Fibroblast of the aortic adventitia (primary cell): ENCODE measurements at places on chromosomes 11 and 22.

DNA sequence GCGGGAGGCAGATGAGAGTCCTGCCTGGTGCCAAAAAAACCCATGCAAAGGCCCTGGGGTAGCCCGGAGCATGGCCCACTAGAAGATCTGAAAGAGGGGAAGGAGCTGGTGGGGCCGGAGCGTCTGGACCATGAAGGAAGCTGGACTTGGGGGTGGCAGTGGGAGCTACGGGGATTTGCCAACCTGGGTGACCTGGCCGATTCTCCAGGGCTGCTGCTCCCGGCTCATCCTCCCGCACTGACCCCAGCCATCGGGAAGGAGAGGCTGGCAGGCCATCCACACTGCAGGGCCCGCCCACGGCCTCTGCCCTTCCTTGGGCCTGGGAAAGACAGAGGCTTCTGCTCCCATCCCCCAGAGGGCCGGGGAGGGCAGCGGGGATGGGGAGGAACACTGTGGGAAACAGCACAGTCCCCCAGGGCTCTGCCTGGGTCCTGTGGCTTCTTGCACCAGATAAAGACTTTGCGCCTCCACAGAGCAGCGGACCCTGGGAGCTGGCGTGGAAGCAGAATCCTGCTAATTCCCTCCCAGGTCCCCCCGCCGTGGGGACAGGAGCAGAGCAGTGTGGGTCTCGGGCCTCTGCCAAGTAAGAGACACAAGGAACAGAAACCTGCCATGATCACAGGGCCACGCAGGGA is 87.1 kb upstream of the LINC01488 start:
- DNase-seq = no peak

DNA sequence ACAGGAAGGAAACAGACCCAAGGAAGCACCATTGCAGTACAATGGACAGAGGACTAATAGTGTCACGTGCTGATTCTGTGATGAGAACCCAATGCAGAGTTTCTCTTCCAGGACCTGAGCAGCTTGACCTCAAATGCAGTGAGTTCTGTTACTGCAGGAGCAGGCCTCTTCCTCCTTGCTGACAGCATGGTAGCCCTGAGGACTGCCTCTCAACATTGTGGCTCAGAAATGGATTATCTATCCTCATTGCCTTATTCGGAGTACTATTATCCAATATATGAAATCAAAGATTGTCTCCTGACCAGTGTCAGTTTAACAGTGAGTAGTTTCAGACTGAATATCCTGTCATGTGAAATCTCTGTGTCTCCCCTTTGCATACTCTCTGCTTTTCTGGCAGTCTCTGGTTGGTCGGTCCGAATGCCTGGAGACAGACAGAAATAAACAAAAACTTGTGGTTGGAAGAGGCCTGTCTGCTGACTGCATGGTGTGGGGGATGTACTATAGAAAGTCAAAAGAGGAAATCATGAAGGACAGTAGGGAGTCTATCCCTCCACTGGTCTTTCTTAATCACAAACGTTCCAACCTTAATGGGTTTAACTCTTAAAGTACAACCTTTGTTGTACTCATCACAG is 6.9 kb upstream of the MS4A14 start:
- no peak for DNase-seq

DNA sequence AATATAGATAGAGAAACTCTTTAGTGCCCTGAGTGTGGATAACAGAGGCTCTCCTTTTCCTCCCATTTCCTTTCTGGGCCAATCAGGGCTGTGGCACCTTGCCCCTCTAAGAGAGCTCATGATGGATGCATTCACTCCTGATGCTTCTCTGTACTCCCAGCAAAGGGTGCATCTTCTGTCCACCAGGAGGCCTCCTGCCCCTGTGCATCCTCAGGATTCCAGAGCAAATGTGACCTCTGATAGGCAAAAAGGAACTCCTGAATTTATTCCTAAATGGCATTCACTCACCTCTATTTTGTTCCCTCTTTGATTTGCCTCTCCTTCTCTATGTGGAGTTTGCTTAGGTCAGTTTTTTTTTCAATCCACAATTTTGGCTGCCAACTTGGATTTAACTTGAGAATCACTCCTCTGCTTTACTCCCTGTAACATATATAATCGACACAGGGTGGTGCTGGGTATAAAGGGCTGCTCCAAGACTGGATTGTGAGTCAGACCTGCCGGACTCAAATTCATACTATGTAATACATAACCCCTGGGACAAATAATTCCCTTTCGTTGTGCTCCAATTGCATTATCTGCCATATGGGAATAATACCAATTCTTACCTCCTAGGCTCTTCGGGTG is 1.1 kb upstream of the MRGPRX4 start:
- no peak for DNase-seq

DNA sequence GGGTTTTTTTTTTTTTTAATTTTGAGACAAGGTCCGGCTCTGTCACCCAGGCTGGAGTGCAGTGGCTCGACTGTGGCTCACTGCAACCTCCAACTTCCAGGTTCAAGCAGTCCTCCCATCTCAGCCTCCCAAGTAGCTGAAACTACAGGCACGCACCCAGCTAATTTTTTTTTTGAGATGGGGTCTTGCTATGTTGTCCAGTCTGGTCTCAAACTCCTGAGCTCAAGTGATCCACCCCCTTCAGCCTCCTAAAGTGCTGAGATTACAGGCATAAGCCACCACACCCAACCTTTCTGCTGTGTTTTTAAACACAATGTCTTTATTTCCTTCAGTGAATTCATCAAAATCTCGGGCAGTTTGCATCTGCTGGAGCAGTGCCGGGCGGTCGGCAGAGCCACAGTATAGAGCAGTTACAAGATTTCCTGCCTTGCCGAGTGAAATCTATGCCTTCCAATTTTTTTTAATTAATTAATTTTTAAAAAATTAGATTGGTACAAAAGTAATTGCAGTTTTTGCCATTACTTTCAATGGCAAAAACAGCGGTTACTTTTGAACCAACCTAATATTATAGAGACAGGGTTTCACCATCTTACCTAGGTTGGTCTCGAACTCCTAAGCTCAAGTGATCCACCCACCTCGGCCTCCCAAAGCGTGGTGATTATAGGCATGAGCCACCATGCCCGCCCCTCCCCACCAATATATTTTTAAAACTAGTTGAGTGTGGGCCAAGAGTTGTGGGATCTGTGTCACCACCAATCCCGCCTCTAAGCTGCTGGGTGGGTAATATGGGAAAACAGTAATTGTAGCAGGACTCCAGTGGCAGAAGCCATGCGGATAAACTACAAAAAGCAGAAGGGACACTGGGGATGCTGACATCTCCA is 2.7 kb upstream of the ACY3 start:
- DNase-seq = no peak

DNA sequence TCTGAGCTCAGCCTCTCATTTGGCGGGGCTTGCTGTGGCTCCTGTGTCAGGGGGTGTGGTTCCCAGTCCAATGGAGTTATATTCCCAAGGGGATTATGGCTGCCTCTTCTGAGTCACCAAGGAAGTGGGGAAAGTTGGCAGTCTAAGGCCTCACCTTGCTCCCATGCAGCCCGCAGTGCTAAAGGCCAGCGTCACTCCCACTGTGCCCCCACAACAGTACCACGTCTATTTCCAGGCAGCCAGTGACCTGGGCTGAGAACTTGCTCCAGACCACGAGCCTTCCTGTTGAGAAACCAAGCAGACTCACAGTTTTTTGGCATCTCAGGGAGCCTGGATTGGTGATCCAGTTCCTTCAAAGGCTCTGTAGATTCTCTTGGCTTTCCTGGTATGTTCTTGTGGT is 45.6 kb downstream of the OR2AT4 start:
- DNase-seq = no peak

DNA sequence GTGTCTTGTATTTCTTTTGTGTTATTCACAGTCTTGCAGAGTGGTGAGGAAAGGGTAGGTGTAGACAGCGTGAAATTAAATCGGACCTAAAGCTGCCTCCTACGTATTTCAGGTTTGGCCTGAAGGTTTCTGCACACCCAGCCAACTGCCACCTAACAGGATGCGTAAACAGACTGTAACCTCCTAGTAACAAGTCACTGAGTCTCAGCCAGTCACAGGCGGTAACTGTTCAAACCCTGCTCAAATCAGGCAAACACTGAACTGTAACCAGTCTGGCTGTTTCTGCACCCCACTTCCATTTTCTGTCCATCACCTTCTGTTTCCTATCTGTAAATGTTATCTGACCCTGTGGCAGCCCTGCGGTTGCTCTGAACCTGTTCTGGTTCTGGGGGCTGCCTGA is 87.1 kb downstream of the ADAMTS15 start:
- no peak for DNase-seq

DNA sequence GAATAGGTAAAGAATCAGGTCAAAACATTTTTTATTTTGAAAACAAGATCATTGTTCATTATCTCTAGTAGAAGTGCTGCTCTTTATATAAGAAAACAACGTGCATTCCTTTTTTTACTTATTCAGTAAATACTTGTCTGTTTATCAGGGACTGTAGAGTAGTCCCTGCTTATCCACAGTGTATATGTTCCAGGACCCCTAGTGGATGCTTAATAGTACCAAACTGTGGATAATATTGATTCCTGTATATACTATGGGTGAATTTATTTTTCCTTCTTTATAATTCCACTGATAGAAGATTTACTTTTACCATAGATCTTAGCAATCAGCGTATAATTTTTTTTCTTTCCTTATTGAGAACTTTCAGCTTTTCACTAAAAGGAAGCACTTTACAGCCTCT is 32.6 kb downstream of the CEP295 start:
- no peak for DNase-seq

- no peak for DNase-seq
Observed at GRCh38 chr11:126496576-126497337, 141.3 kb downstream of the ST3GAL4 start.

- no peak for DNase-seq
Observed at GRCh38 chr11:27452147-27452546, 20.4 kb downstream of the LGR4 start.

- no peak for DNase-seq
Observed at GRCh38 chr22:48612077-48612995, 1215.3 kb downstream of the BRD1 start.

DNA sequence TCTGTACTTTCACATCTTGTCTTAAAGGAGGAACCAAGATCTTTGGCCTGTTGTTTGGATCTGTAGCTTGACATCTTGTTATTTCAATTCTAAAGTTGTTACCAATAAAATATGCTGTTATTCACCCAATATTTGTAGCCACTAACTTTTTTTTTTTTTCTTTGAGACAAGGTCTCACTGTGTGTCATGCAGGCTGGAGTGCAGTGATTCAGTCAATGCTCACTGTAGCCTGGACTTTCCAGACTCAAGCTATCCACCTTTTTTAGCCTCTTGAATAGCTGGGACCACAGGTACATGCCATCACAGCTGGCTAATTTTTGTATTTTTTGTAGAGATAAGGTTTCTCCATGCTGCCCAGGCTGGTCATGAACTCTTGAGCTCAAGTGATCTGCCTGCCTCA is 769.4 kb downstream of the DLG2 start:
- DNase-seq = no peak

- DNase-seq = no peak
Observed at GRCh38 chr22:23789638-23790037, 2.9 kb downstream of the SMARCB1 start.

DNA sequence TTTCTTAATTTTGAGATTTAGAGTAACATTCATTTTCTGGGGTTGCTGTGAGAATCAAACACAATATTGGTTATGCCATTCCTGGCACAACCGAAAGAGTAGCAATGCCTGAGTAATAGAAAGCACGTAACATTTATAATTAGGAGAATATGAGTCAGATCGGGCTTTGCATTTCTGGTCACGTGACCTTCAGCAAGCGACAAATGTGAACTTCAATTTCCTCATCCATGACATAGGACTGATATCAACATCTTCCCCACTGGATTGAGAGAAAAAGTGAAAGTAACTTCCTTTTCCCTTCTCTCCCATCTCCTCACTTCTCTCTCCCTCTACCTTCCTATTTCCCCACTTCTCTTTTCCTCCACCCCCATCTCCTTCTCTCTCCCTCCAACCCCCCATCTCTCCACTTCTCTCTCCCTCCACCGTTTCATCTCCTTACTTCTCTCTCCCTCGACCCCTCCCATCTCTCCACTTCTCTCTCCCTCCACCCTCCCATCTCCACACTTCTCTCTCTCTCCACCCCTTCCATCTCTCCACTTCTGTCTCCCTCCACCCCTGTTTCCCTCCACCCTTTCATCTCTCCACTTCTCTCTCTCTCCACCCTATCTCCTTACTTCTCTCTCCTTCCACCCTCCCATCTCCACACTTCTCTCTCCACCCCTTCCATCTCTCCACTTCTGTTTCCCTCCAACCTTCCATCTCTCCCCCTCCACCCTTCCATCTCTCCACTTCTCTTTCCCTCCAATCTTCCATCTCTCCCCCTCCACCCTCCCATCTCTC is 33.5 kb upstream of the CAT start:
- peak; percentile 43 for DNase-seq

- peak; percentile 40 for DNase-seq
Observed at GRCh38 chr22:37425800-37426705, 1.2 kb downstream of the ELFN2 start.
